Sigmoid colon (tissue), 7 donors: ENCODE measurements at places on chromosomes 6 and 20.

GRCh38 chr20:59299945-59300332 lies 472 bp upstream of the EDN3 start:
- no peak for DNase-seq

- DNase-seq, result peak; percentile 84
Measured at GRCh38 chr6:35230950-35231349, 17.2 kb downstream of the SCUBE3 start.

DNA sequence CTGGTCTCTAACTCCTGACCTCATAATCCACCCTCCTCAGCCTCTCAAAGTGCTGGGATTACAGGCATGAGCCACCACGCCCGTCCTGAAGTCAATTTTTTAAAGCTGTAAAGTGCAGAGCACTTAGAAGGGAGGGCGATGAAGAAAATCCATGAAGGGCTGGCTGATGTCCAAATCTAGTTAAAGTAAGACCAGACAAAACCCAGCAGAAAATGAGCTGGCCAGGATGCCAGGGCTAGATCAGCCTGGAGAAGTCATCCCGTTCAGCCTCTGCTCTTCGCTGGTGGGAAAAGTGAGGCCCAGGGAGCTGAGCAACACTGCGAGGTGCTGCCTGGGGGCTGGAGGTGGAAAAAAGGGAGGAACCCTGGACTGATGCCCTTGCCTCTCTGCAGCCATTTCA lies 3.1 kb downstream of the BPIFB4 start:
- no peak for DNase-seq

- no peak for DNase-seq
Measured at GRCh38 chr6:75334266-75335040, 49.9 kb upstream of the TMEM30A start.

DNA sequence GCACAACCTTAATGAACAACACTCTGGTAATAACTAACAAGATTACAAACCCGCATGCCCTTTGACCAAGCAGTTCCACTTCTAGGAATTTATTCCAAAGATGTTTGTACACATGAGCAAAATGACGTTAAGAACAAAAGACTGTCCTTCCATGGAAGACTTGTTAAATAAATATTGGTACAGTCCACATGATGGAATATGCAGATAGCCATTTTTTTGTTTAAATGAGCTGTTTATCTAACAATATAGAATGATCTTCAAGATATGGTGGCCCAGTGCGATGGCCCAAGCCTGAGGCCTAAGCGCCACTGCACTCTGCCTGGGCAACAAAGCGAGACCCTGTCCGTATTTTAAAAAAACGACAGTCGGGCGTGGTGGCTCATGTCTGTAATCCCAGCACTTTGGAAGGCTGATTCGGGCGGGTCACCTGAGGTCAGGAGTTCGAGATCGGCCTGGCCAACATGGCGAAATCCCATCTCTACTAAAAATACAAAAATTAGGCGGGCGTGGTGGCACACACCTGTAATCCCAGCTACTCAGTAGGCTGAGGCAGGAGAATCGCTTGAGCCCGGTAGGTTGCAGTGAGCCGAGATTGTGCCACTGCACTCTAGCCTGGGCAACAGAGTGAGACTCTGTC lies 7.4 kb upstream of the AHCY start:
- no peak for DNase-seq

GRCh38 chr6:40583709-40584108 lies 3.5 kb downstream of the LRFN2 start:
- DNase-seq, result no peak

DNA sequence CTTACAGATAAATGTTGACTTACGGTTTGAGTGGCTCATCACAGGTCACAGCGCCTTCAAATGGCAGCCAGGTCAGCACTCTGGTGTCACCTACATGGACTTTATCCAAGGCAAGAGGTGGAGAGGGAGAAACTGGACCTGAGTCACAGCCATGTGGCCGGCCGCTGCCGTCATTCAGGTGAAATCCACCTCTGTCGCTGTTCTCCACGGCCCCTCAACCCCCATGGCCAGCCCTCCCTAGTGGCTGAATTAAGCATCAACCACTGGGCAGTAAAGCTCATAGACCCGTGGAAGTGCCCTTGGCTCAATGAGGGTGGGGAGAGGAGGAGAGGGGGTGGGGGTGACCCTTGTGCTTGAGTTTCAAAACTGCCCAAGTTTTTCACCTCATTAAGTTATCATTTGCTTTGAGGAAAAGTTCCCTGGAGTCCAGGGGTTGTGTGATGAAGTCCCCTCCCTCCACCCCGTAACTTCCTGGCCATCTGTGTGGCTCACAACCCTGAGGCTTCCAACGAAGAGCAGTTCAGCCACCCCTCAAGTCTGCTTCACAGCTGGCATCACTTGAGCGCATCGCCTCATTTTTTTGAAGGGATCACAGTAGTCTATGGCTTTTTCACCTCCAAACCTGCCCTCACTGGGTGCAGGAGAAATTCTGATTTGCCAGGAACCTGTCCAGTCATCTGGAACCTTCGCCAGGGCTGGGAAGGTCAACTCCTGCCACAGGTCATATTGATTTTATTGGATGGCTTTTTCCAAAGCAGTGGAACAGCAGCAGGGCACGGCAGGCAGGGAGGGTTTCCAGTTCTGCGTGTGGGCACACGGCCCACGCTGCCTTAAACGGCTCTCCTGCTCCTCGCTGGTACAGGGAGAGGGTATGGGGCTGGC lies 43.5 kb upstream of the APCDD1L start:
- DNase-seq, result no peak

DNA sequence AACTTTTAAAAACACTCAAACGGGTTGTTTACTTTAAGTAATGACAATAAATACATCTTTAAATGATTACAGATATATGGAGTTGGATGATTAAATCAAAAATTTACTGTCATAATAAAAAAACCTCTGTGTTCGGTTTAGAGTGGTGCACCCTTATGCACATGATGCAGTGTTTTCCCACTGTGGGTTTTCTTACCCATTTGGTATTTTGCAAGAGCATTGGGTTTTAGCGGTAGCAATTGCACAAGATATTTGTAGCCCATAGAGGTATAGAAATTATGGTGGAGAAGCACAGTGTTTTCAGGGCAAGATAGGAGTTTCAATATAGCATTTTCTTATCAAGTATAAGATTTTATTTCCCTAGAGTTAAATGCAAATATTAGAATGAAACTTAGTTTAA lies 410.8 kb upstream of the PLCB4 start:
- DNase-seq, result no peak

GRCh38 chr6:100240798-100241197 lies 223.9 kb downstream of the SIM1 start:
- DNase-seq, result no peak

- no peak for DNase-seq
Measured at GRCh38 chr6:133671376-133671775, 217.5 kb upstream of the TCF21 start.

DNA sequence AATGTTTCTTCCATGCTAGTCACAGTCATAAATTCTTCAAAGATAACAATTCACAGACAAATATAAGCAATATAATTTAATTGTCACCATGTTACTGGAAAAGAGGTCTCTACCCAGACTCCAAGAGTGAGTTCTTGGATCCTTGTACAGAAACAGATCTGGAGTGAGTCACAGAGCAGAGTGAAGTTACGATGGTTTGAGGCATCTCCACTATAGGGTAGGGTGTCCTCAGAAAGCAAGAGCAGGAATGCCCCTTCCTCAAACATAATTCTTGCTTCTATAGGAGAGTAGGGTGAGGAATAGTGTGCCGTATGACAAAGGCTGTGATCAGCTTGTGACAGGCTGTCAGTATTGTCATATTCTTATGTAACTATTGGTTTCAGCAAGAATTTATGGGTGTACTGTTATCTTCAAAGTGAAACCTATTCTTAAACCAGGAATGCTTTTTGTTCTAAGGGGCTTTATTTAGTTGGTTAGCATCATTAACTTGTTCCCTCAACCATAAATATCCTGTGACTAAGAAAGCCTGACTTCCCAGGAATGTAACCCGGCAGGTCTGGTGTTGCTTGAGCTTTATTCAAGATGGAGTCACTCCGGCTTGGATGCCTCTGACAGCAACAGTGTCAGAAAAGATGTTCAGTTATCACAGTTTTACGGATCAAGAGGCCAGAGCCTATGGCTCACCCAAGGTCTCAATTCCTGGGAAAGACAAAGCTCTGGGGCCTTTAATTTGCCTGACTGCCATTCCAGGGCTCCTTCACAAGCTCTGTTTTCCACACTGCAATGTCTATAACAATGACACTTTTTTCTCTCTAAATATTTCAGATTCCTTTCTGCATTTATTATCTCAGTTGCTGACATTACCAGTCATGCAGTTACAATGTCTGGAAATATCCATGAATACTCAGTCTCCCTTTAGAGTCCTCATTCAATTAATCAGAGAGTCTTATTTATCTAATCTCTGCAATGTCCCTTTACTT lies 298.6 kb downstream of the C6orf118 start:
- DNase-seq, result no peak

DNA sequence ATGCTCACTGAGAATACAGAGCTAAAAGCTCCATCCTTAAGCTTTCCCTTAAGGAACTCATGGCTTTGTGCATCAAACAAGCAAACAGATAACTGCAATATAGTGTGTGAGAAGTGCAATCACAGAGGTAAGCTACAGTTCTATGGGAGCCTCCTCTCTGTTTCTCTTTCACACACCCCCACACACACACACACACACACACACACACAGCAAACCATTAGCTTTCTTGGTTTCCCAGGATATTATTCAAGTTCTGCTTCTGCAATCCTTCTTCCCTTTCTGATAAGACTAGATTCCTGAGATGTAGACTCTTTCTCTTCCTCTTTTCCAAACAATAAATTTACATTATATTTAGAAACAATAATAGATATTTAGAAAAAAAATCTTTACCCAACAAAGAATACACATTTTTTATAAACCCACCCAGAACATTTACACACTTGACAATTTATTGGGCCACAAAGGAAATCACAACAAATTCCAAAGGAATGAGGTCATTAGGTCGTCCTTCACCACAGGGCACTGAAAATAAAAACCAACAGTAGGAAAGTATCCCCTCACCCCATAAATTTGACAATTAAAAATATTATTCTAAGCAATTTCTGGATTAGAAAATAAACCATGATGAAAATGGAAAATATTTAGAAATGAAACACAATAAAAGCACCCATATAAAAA lies 9.3 kb upstream of the GFOD1 start:
- no peak for DNase-seq

- no peak for DNase-seq
Measured at GRCh38 chr6:101935732-101936131, 542.2 kb downstream of the GRIK2 start.

- DNase-seq, result peak; percentile 18
Measured at GRCh38 chr20:51342510-51343236, 199.8 kb downstream of the NFATC2 start.

DNA sequence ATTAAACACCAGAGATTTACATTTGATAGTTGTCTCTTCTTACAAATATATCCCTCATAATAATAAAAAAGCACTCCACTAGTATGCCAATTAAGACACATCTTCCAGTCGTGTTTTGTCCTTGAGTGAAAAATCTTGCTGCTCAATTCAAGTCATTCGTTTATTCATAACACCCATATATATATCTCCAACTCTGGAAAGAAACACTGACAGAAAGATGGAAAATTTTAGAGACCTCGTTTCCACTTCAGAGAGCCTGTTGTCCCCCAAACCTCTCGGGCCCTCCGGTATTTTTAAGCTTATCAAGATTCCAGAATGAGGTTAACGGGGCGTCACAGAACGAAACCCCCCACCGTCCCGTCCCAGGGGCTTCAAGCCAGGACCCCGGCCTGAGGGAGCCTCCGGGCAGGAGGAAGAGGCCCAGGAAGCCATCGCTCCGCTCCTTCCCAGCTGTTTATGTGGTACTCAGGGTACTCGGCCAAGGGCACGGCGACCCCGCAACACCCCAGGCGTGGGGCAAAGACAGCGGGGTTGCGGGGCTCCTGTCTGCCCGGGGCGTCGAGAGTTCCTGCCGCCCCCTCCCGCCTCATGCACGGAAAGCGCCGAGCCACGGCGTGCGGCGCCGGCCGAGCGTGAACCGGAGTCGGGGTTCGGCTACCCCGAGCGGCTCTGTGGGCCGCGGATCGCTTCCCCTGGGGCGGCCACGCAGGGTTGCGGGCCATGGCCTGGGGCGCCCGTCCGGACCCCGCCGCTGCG lies 623 bp upstream of the SNX9 start:
- DNase-seq, result no peak

GRCh38 chr6:24397631-24398030 lies 5.1 kb upstream of the MRS2 start:
- DNase-seq, result no peak

- no peak for DNase-seq
Measured at GRCh38 chr6:33423777-33424176, 3.9 kb downstream of the SYNGAP1 start.

- DNase-seq, result no peak
Measured at GRCh38 chr6:134609716-134610261, 291.9 kb upstream of the SGK1 start.

- DNase-seq, result no peak
Measured at GRCh38 chr6:64990652-64991304, 716.2 kb downstream of the EYS start.

DNA sequence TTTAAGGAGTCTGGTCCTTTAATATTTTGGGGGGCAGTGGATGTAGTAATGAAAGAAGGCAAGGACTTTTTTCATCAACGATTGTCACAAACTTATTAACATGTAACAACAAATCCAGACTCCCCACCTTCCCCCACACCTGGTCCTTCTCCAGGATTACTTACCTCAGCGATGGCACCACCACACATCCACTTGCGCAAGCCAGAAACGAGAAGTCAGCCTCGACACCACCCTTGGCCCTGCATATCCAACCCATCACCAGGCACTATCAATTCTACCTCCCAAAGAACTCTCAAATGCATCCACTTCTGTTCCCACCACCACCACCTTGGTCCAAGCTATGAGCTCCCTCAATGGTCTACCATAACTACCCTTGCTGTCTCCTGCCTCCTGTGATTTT lies 6.6 kb downstream of the EZR start:
- DNase-seq, result no peak

GRCh38 chr6:161869491-161869890 lies 595.6 kb upstream of the AGPAT4 start:
- DNase-seq, result no peak

GRCh38 chr6:88238901-88239300 lies 72.8 kb upstream of the CNR1 start:
- DNase-seq, result no peak

DNA sequence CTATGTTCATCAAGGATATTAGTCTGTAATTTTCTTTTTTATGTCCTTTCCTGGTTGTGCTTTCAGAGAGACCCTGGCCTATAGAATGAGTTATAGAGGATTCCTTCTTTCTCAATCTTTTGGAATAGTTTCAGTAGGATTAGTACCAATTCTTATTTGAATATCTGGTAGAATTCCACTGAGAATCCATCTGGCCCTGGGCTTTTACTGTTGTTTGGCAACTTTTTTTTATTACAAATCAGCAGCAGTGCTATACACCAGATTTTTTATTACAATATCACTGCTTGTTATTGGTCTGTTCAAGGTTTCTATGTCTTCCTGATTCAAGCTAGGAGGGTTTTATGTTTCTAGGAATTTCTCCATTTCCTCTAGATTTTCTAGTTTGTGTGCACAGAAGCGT lies 50.0 kb upstream of the NRSN1 start:
- DNase-seq, result no peak

DNA sequence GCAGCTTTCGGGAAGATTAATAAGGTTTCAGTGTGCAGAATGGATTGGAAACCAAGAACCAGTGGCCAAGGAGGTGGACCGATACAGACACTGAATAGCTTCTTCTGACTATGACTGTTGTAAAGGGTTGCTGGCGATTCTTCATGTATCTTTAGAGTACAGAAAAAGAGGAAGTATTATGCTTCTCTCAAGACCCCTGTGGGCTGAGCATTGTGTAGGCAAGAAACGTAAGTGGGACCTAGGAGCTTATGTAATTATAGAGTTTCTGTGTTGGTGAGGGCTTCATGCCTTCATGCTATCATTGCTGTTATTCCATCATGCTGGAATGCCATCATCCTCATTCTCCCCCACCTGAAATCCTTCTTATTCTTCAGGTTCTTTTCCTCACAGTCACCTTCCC lies 105.4 kb upstream of the AKIRIN2 start:
- DNase-seq, result no peak
